ENCODE measurements at places on chromosomes 3 and 15.

GRCh38 chr3:193782276-193782647 is 189.3 kb downstream of the OPA1 start:
- DNase-seq, result no peak

- no peak for DNase-seq
Observed at GRCh38 chr15:33680336-33680735, 288.0 kb upstream of the CHRM5 start.

- DNase-seq, result no peak
Observed at GRCh38 chr3:23219552-23219951, 16.4 kb downstream of the UBE2E2 start.

GRCh38 chr3:119311081-119311925 is 17.1 kb downstream of the ARHGAP31 start:
- no peak for DNase-seq

GRCh38 chr3:177960722-177961121 is 575.5 kb upstream of the KCNMB2 start:
- no peak for DNase-seq

- no peak for DNase-seq
Observed at GRCh38 chr3:29694331-29694730, 413.5 kb downstream of the RBMS3 start.

DNA sequence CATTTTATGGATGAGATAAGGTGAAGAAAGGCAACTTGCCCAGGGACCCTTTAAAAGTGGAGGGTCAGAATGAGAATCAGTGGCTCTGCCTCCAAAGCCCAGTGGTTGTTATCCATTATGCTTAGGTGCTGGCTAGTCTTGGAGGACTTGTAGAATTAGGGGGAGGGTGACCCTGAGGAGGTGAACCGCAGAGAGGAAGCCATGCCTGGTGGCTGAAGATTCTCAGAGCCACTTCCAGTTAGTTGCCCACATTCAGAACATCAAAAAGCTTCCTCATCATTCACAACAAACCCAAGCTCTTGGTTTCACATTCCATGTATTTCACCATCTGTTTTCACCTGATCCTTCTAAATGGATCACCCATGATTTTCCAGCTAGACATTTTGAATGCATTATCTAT is 11.2 kb downstream of the EBLN2 start:
- no peak for DNase-seq

GRCh38 chr3:56055951-56056350 is 412.3 kb downstream of the ERC2 start:
- DNase-seq, result no peak

DNA sequence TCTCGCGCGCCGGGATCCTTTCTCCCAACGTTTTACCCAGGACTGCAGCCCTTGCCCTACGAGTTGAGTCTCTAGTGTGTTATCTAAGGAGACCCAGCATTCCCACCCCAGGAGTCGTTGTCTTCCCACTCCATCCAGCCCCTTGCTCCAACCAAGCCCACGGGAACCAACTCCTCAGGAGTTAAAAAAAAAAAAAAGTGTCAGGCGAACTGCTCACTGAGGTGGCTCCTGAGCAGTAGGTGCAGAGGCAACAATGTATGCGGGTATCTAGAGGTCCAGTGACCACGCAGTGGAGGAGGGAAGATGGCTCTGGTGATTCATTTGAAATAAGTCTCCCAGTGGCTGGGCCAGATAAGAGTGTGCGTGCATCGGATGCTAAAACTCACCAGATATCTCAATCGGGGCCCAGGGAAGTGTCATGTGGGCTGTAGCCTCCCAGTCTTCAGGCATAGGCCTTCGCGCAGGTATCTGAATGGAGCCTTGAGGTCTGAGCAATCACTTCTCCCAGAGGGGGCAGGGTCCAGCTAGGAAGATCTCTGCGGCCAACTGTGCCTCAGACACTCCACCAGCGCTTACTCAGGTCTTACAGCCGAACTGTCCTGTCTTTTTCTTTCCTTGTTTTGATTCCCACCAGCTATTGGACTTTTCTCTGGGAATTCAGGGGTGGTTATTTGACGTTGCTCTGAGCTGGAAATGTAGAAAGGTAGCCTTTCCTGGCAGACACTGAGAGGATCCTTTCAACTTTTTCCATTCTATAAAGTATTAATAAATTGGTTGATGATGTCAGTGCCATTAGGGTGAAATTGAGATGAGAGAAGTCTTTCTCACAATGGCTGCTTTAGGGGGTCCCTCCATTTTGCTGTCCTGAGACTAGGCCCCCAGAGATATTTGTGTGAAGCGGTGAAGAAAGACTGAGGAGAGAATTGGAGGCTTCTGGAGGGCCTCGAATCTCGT is 21.0 kb downstream of the ZIC4 start:
- no peak for DNase-seq

- no peak for DNase-seq
Observed at GRCh38 chr3:61053781-61054496, 197.3 kb downstream of the FHIT start.

DNA sequence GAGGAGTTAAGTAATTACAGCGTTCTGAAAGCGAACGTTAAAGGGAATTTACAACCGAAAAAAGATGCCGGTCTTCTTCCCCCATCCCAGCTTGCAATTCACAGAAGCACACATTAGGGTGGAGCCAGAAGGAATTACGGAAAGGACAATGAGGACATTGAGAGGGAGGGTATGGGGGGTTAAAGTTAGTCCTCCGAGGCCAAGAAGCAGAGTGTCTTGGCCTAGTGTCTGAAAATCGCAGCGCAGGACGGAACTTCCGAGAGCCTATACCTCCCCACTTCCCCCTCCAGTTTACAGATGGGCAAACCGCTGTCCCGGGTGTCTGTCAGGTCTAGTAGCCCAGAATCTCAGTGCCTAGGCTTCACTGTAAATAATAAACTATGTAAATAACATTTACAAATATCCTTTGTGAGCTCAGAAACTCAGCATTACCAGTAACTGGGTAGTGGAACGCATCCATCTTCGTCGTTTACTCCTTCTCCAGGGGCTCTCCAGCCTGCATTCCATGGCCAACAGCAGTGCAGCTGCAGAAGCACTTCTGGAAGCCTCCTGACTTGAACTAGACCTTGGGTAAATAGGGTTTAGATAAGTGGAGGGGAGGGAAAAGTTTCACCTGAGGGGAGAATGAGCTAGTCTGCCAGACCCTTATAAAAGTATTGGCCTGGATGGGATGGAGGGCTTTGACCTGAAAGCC is 922 bp downstream of the ADPRH start:
- peak; percentile 25 for DNase-seq

DNA sequence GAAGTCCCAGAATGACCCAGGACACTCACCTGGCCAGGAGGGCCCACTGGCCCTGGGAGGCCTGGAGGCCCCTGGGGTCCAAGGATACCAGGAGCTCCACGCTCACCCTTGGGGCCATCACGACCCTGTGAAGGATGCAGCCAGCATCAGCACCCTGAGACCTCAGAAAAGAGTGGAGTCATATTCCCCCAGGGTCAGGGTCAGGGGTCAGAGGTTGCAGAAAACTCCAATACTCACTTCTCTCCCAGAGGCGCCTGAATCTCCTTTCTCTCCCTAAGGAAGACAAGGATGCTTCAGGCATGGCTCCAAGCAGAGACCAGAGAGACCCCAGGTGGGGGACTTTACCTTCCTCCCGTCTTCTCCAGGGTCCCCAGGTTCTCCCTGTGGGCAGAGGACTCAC is 13.1 kb upstream of the UCN2 start:
- no peak for DNase-seq

GRCh38 chr3:149216193-149216869 is 5.3 kb downstream of the CP start:
- no peak for DNase-seq

GRCh38 chr3:188339410-188340295 is 185.7 kb downstream of the LPP start:
- peak; percentile 75 for DNase-seq

GRCh38 chr15:60421544-60421943 is 23.8 kb upstream of the ANXA2 start:
- DNase-seq, result no peak

GRCh38 chr3:112736805-112737566 is 96.0 kb upstream of the CCDC80 start:
- no peak for DNase-seq

DNA sequence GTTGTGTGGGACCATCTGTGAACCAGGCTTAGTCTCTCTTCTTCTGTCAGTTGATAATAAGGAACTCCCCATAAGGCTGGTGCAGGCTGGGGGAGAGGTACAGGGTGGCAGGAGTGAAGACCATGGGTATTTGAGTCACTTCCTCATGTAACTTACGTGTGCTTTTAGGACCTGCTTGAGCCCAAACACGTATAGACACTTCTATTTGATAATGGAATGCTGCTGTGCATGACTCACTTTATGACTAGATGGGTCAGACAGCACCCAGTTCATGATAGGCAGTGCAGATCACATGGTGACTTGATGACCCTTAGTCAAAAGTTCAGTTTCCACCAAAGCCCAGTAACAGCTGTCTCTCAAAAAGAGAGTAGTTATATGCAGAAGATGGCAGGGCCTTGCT is 490.9 kb downstream of the ZBBX start:
- no peak for DNase-seq

DNA sequence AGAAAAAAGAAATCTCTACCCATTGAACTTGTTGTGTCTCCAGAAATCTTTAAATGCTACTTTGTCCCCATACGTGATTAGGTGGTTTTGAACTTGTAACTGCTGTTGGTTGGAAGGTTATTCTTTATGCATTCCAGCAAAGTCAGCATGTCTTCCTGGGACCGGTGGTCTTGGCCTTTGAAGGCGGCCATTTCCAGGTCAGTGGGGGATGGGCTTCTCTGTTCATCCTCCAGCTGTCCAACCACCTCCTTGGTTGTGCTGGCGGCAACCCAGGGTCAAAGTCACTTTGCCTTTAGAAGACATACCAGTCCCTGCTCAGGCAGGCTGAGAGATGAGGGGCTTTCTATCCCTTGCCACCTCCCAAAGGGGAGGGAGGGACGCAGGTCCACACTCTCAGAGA is 37.9 kb upstream of the ARL8B start:
- DNase-seq, result no peak

- DNase-seq, result no peak
Observed at GRCh38 chr3:155661760-155662159, 83.1 kb downstream of the PLCH1 start.

- no peak for DNase-seq
Observed at GRCh38 chr15:52164631-52165265, 26.4 kb downstream of the GNB5 start.
